ENCODE measurements at places on chromosomes 4 and X.
A peak's percentile ranks its signal among the peaks of the same experiment; 100 is the strongest.

GRCh38 chr4:17427991-17428390, 83.9 kb downstream of the QDPR start:
- no peak for DNase-seq

GRCh38 chrX:105323928-105324327, 103.4 kb upstream of the TEX13A start:
- no peak for DNase-seq

DNA sequence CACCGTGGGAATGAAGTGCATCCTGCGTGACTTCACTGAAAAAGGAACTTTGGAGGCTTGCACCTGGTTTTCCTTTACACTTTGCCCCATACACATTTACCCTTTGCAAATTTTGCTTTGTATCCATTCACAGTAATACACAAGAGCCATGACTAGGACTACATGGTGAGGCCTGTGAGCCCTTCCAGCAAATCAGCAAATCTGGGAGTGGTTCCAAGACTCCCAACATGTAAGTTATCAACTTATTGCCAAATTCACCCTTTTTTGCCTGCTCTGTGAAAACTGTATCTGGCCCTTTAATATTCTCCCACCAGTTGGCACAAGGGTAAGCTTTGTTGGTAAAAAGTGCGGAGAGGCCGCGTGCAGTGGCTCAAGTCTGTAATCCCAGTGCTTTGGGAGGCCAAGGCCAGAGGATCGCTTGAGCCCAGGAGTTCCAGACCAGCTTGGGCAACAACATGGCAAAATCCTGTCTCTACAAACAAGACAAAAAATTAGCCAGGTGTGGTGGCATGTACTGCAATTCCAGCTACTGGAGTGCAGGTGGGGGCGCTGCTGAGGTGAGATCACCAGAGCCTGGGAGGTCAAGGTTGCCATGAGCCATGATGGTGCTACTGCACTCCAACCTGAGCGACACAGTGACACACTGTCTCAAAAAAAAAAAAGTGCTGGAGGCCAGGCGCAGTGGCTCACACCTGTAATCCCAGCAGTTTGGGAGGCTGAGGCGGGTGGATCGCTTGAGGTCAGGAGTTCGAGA, 5.0 kb downstream of the PRMT9 start:
- DNase-seq, result no peak

DNA sequence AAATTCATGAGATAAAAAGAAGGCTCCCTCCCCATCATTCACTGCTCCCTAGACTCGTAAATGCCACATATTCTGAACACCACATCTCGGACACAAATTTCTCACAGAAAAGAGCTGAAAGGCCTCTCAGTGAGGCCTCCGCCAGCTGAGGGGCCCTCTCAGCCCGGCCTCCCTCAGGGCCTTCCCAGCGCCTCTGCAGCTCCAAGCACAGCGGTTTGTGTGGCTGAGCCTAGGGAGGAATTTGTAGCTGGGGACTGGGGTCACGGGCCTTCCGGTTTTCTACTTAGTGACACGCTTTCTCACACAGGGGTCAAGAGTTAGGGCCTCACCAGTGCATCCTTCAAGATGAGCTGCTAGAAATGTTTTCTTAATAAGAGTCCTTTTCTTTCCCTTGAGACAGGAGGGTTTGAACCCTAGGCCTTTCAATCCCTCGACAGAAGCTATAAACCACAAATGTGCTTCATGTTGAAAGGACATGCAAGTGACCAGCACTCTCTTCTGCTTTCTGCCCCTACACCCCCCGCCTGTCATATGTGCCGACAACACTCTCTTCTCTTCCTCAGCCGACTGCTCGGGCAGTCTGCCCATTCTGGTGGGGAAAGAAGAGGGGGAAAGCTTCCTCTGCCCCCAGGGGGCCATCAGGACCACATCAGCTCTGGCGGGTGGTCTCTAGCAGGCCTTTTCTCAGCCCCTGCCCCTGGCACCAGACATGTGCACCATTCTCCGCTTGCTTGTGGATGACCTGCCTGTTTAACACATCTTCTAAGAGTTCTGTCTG, 104.9 kb downstream of the CHIC2 start:
- no peak for DNase-seq

- no peak for DNase-seq
Observed at GRCh38 chr4:114250439-114250891, 271.0 kb upstream of the ARSJ start.

DNA sequence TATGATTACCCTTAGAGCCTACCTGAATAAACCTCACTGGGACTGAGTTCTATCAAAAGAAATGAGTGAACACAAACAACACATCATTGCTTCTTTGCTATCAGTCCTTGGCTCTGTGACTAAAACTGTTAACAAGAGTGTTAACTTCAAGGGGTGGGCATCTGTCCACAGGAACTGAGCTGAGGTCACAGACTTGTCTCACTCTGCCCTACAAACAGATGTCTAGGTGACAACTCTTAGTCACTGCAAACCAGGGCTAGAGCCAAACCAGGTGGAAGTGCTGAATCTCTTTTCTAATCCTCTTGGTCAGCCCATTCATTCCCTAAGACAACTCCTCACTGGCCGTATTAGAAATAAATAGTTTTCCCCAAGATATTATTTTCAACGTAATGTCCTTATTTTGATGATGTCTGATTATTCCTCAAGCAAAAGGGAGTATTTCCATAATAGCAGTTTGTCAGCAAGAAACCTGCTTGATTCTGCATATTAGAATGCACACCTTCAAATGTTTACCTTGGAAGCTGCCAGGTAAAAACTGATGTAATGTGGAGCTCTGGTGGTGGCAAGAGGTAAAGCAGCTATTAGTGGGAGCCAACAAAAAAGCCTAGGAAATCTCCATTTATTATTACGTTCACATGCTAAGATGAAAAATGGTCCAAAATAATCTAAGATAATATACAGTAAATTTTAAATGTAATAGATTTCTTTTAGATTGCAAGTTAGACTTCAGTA, 4.0 kb downstream of the COL25A1 start:
- no peak for DNase-seq

- no peak for DNase-seq
Observed at GRCh38 chrX:13828392-13828791, 11.5 kb upstream of the GPM6B start.

- no peak for DNase-seq
Observed at GRCh38 chrX:153214934-153215333, 35.9 kb downstream of the MAGEA1 start.

DNA sequence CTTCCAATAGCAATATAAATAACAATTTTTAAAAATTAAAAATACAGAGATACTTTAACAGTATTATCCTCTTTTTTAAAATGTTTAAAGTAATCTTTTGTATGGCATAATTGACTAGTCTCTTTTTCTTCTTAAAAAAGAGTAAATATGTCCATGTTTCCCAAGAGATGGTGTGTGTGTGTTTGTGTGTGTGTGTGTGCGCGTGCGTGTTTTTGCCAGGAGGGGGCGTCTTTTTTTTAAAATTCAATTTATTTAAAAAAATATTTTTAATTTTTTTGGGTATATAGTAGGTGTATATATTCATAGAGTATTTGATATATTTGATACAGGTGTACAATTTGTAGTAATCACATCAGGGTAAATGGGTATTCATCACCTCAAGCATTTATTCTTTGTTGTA, 1073.7 kb downstream of the PCDH7 start:
- DNase-seq, result no peak

DNA sequence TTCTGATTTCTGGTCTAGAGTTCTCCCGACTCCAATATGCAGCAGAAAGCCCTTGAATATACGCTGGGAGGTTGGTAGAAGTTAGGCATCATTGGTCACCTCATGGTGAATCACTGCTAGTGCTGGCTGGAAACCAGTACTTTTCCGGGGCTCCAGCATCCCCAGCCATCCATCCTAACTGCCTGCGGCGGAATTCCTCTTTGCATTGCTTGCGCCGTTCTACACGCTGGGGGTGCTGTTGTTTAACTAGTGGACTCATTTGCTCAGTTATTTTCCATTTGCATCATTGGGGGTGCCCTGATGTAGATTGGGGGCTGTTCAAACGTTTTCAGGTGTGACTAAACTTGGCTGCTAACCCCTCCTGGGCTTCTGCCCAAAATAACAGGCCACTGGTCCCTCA, 23.3 kb upstream of the GPR50 start:
- no peak for DNase-seq

DNA sequence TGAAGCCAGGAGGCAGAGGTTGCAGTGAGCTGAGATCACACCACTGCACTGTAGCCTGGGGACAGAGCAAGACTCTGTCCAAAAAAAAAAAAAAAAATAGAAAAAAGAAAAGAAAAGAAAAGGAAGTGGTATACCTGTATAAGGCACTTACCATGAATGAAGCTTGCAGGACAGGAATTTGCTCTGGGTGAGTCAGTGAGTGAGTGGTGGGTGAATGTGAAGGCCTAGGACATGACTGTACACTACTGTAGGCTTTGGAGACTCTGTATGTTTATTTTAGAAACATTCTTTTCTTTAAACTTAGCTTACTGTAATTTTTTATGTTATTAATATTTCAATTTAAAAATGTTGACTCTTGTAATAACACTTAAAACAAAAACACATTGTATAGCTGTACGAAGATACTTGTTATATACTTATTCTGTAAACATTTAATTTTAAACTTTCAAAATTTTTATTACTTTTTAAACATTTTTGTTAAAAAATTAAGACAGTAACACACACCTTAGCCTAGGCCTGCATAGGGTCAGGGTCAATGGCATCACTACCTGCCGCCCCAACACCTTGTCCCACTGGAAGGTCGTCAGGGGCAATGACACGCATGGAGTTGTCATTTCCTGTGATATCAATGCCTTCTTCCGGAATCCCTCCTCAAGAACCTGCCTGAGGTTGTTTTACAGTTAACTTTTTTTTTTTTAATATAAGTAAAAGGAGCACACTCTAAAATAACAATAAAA, 78.7 kb downstream of the CLNK start:
- no peak for DNase-seq

GRCh38 chrX:71604796-71605568, 13.3 kb downstream of the CXCR3 start:
- DNase-seq, result peak; percentile 43

DNA sequence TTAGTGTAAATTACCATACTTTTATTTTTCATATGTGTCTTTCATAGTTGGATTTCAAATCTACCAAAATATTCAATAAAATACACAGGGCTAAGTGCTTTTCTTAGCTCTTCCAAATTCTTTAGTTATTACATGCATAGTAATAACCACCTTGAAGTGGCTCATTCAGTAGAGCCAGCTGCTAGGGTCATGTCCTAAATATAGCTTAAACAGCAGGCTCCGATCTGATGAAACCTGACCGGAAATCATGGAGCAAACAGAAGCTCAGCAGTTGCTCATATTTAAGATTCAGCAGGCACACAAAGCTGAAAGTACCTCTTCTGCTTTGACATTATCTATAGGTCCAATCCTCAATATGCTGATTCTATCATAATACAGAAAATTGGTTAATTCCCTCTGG, 1470.4 kb downstream of the ADGRL3 start:
- no peak for DNase-seq

GRCh38 chrX:15679246-15679645, 14.6 kb upstream of the CLTRN start:
- DNase-seq, result no peak

- DNase-seq, result no peak
Observed at GRCh38 chrX:123971982-123972381, 10.5 kb downstream of the STAG2 start.

Data from lower leg skin (tissue), 4 donors.